ENCODE measurements at places on chromosomes 7 and 10.

DNA sequence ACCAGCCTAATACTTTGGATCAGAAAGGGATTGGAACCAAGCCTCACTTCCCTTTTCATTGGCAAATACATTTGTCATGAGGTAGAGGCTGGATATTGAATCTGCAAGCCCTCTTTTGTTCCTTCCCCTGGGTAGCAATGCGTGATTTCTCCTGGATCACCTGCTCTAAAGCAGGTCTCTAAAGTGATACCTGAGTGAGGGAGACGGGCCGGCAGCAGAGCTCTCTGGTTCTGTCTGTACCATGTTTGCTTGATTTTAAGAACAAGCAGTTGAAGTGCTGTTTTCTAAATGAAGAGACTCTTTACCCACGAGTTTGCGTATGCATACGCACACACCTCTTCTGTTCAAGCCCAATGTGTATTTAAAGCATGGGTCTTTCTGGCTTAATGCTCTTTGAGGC is 41.1 kb downstream of the GARS1 start:
- no peak for DNase-seq

- DNase-seq, result peak; percentile 67
These were observed 85.8 kb upstream of the EGFR start for GRCh38 chr7:54932818-54933543.

DNA sequence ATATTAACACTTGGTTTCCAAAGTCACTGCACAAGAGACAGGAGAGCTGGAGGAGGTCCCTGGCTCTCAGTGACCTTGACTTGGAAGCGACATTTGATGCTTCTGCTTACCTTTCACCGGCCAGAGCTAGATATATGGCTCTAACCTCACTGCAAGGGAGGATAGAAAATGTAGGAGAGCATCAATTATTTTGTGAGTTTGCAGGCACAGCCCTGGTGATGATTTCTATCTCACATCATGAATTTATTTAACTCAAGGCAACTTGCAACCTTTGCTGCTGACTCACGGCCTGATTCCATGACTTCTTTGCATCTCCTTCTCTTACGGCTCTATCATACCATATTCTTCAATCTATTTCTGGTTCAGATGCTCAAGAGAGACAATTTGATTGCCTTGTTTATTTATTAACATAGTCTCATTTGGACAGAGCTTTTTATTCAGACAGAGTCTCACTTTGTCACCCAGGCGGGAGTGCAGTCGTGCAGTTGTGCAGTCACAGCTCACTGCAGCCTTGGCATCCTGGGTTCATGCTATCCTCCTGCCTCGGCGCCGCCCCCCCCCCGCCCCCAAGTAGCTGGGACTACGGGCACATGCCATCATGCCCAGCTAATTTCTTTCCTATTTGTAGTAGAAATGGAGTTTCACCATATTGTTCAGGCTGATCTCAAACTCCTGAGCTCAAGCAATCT is 196.0 kb downstream of the REEP3 start:
- no peak for DNase-seq

DNA sequence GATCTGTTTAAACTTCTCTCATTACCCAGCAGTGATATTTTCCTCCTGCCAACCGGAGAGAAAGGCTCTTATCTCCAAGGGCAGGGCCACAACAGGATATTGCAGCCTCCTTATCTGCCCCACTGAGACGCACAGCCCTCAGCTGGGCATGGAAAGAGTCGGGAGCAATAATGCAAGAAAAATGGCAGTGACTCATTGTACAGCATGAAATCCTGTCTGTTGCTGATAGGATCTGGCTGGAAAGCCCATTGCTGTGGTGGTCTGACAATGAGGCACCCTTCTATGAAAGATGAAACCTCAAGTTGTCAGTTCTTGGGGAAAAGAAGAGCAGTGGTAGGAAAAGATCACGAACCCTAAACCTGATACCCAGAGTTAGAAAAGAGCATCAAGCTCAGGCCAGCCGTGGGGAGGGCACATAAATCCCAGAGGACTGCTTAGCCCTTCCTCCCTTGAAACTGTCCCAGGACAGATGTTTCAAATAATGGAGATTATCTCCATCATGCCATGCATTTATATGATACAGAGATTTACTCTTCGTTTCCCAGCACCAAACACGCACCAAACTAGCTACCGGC is 47.0 kb upstream of the FIGNL1 start:
- DNase-seq, result peak; percentile 62

- DNase-seq, result no peak
These were observed 121.7 kb downstream of the EMX2 start for GRCh38 chr10:117664288-117664687.

DNA sequence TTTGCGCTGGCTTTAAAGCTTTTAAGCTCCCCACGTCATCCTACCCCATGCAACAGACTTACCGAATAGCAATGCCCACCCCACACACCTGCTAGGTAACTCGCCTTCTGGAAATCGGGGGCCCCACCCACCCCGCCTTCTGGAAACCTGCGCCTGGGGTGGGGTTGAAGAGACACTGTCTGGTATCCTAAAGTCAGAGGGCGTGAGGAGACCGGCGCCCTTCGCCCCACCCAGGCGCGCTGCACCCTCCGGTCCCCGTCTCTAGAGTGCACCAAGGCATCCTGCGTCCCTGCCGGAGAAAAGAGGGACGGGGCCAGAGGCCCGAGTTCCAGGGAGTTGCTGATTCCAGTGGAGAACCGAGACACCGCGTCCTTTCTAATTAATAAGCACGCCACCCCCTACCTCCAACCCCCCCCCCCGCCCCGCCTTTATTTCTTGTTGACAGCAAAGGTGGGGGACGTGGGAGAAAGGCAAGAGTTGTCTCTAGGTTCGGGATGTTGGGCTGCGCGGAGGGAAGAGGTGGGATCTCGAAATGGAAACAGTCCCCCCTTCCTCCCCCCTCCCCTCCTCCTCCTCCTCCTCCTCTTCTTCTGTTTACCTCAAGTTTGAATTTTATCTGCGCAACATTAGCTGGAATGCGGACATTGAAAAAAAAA is 220.9 kb upstream of the MKLN1 start:
- DNase-seq, result no peak

DNA sequence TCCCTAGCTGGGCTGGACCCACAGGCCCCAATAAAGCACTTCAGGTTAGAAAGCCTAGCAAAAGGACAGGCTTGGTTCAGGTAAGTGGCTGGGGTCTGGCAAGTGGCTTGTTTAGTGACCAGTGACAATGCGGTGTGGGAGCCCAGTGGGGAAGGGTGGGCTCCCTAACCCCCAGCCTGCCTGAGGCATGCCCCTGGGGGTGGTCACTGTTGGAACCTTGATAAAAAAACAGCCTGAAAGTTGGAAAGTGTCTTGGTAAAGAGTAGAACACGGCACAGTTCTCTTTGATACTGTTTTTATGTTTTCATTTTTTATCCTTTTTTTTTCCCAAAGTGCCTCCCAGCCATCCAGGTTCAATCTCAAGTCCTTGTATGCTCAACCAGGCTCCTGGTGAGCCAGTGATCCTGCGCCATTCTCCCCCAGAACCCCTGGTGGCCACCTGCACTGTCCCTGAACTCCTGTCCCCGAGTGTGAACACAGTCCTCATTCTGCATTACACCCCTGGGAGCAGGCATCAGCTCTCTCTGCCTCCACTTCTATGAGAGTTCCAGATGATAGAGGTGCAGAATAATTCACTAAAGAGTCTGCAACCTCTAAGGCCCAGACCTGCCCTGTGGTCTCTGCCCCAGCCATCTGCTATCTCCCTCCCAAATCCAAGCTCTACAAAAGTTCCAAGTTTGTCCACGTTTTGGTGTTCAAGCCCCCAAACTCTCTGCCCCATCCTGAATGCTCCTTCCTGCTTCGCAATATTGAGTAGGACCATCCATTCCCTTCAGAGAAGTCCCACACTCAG is 15.0 kb upstream of the CXCL12 start:
- no peak for DNase-seq

GRCh38 chr7:50226145-50226544 is 78.4 kb upstream of the IKZF1 start:
- DNase-seq, result no peak

- DNase-seq, result no peak
These were observed 54.5 kb downstream of the TCERG1L start for GRCh38 chr10:131257027-131257426.

GRCh38 chr7:75813781-75814236 is at the start of gene CCL24:
Gene CCL24, minus strand, starts transcription at chr7:75813806. Its CDS starts 91 bp downstream, at chr7:75813715.
- no peak for DNase-seq

DNA sequence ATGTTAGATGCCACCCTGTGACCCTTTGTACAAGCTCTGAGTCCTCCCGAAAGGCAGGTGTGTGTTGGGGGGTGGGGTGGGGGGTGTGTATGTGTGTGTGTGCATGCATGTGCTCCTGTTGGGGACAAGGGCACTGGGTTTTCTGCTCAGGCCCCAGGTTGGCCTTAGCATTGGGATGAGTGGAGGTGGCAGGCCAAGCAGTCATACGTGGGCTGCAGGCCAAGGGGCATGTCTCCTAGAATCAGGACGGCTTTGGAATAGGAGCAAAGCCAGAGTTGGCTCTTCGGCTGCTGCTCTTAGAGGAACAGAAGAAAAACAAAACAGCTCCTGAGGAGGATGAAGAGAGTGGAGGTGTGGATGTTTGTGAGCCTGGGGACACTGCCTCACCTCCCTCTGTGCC is 26.0 kb downstream of the HSPA12A start:
- DNase-seq, result no peak

GRCh38 chr10:132457328-132458070 is 60.5 kb downstream of the PWWP2B start:
- DNase-seq, result no peak

DNA sequence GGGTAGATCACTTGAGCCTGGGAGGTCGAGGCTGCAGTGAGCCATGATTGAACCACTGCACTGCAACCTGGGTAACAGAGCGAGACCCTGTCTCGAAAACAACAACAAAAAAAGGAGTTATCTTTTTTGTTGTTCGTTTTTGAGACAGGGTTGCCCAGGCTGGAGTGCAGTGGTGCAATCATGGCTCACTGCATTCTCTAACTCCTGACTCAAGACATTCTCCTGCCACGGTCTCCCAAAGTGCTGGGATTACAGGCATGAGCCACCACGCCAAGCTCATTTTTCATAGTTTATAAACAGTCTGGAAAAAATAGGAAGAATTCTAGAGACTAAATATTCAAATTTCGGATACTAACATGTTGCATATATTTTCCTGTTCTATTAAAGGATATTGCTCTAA is 29.4 kb downstream of the SFXN4 start:
- peak; percentile 33 for DNase-seq

DNA sequence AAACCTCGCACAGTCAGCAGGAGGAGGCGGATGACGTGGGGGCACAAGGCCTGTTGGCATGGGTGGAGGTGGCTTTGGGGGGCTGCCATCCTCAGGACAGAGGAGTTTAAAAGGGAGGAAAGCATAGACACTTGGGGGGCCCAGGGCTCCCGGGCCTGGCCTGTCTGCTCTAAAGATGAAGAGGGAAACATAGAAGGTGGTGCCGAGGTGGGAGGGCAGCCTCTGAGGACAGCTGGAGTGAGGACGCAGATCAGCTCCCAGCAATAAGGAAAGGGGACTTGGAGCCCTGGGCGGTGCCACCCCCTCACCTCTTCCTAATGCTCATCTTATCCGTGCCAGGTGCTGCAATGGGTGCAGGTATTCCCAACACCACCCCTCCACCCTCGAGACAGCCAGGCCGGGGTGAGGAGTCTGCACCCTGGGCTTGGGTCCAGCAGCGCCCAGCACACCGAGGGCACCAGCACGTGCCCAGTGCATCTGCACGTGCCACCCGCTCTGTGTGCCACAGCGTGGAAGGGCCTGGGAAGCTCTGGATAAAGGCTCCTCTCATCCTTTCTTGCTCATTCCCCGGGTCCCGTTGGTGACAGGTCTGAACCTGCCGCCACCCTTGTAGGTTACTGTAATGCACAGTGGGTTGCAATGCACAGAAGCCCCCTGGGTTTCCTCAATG is 566.0 kb upstream of the FOXK1 start:
- DNase-seq, result no peak

GRCh38 chr7:16345979-16346958 is 75.1 kb downstream of the CRPPA start:
- peak; percentile 92 for DNase-seq

DNA sequence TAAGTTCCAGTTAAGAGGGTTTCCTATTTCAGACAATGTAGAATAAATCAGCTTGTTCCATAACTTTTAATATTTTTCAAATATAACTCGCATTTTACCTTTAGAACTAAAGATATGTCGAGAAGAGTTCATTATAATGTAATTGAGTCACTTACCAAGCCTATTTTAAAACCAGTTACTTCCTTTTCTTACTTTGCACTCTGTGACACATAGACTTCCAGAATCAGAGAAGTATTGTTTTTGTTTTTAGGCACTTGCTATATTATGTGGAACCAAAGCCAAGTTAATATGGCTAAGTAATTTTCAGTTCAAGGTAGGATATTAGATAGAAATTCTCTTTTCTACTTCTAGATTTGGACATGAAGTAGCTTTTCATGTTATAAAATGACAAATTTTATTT is 182.7 kb upstream of the PRPS1L1 start:
- no peak for DNase-seq

- DNase-seq, result no peak
These were observed 972.2 kb upstream of the GHITM start for GRCh38 chr10:83167081-83167480.

- no peak for DNase-seq
These were observed 25.3 kb upstream of the PPIF start for GRCh38 chr10:79321951-79322350.

Data from choroid plexus epithelial cell (primary cell).